GM06990 (cell line): ENCODE measurements at places on chromosomes 12 and 14.
A peak's percentile ranks its signal among the peaks of the same experiment; 100 is the strongest.

DNA sequence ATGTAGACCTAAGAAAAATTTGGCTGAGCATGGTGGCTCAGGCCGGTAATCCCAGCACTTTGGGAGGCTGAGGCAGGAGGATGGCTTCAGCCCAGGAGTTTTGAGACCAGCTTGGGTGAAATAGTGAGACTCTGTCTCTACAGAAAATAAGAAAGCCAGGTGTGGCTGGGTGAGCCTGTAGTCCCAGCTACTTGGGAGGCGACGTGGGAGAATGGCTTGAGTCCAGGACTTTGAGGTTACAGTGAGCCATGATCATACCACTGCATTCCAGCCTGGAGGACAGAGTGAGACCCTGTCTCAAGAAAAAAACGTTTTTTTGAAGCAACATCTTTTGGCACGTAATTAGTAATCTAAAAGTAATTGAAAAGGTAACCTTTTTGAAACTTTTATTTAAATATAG, 70.9 kb downstream of the FERMT2 start:
- DNase-seq: no peak

GRCh38 chr14:54947230-54947629, 44.6 kb upstream of the GCH1 start:
- DNase-seq: no peak

DNA sequence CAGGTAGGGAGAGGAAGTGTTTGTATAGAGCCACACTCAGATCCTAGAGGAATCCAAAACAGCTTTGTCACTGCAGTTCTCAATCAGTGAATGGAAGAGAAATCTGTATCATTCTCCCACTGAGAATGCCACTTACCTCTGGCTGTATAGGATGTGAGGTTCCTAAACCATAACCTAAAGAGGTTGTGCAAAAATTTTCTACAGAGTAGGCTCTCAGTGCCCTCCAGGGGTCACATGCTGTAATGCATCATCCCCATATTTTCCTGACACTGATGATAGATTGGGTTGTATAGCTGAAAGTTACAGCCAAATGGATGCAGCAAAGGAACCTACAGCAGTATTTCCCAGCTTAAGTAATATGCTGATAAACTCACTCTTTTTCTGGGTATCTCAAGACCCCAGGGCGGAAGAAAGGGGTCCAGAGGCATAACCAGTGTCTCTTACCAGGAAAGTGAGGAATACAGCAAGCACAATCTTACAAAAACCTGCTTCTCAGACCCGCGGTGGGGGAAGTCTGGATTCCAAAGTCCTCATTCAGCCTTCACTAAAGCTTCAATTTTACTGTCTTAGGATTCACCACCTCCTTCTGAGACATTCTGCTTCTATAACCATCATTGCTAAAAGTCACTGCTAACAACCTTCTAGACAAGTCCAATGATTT, 3.8 kb downstream of the BCDIN3D start:
- DNase-seq: no peak

- DNase-seq: no peak
Measured at GRCh38 chr14:29681316-29681715, 246.3 kb downstream of the PRKD1 start.

- DNase-seq: peak; percentile 67
Measured at GRCh38 chr12:96401076-96401871, 1.0 kb upstream of the CDK17 start.

DNA sequence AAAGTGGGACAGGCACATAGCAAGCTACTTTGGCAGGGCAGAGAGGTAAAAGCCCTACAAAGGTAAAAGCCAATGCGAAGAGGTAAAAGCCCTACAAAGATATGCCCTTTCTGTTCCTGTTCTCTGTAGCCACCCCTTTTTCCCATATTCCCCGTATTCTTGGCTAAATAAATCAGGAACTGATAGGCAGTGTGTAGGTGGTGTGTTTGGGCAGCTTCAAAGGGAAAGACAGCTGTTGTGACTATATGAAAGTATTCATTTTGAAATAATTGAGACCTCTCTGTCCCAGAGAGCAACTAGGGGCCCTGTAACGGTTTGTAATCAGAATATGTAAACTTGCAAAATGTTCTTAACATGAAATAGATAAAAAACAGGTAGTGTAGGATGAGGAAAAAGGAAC, 11.3 kb upstream of the SLC41A2 start:
- no peak for DNase-seq

DNA sequence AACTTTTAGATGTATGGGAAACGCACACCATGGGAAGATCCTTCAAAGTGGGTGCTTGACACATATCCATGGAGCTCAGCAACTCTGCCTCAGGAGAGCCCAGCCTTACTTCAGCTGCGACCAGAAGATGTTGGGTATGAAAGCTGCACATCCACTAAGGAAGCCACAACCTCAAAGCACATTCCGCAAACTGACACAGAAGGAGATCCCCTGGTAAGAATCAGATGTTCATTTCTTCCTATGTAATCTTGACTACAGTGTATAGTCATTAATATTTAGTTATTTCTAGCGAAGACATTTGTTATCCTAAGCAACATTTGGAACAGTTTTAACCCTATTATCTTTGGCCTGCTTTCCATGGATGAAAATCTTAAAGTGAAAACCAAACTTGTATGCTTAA, 374.2 kb downstream of the NAV3 start:
- DNase-seq: no peak

- DNase-seq: no peak
Measured at GRCh38 chr14:51912112-51912786, 51.8 kb downstream of the GNG2 start.

DNA sequence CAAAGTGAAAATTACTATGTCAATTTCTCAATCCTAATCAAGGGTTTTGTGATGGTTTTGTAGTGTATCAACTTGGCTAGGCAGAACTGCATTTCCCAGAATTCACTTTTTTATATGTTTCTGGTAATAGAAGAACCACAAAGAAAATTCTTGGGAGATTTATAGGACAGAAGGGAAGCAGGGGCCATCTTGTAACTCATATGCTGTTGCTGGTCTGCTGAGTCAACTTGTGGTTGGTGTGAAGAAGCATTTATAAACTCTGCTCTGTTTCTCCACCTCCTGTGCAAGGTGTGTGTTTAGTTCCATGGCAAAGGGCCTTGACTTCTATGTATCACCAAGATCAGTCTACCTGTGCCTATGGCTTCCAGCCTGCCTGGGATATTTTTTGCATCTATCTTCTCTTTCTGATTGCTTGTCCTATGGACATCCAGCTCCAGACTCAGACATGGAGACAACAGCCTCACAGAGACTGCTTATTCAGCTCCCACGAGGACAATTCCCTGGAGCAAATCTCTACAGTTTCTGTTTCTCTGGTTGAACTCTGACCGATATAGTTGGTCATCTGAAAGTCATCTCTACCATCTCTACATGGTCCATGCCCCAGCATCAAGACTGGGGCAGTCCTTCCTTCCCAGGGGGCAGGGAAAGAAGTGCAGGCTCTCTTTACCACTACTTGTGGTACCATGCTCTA, 364.3 kb upstream of the DDHD1 start:
- no peak for DNase-seq

DNA sequence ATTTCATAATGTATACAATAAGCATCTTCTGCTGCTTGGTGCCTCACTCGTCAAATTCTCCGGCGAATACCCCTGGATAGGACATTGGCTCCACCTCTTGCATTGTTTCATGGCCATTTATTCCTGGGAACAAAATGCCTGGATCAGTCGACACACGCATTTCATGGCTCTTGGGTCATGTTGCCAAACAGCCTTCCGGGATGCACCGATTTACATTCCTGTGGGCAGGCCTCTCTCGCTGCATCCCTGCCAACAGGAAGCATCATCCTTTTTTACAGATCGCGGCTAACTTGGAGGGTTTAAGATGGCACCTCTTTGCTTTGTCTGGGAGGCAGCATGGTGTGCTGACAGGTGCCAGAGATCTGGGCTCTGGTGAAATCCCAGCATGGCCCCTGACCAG, 32.7 kb upstream of the RIMBP2 start:
- no peak for DNase-seq

- DNase-seq: no peak
Measured at GRCh38 chr12:15684896-15685658, 104.1 kb downstream of the EPS8 start.

DNA sequence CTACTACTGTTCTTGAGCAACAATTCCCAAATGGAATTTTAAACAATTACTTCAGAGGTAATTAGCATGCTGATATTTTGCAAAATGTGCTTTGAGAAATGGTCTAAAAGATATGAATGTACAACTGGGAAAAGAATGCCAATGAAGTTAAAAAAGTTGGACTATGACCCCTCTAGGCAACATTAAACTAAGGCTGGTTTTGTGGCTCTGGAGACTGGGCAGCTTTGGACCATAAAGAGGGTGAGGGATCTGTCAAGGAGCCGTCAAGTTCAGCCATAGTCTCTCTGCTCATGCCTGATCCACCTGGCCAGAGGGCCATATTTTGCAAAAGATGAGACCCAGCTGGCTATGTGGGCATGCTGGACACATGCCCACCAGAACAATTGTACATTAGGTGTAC, 38.8 kb downstream of the CMAS start:
- no peak for DNase-seq

- no peak for DNase-seq
Measured at GRCh38 chr14:95255487-95255886, 64.2 kb downstream of the CLMN start.

DNA sequence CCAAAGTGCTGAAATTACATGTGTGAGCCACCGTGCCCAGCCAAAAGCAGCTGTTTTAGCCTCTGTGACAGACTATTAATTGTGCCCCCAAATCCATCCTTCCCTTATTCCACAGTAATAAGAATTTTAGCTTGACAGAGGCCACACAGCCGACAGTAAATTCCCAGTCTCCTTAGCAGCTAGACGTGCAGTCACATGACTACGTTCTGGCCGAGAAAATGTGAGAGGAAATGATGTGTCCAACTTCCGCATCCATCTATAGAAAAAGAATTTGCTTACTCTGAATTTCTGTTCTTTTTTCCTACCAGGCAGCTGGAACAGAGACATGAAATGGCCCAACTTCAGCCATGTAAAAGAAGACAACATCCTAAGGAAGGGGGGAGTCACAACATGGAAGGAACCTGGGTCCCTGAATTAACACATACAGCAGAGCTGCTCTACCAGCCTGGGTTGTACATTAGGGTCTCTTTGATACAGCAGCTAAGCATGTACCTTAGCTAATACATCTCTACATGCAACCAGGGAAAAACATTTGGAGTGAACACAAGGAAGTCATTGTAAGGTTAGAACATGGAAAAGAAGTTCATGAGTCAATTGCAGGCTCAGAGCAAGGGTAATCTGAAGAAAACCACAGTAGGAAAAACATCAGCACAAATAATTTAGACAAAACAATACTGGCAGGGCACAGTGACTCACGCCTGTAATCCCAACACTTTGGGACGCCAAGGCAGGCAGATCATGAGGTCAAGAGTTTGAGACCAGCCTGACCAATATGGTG, 35.5 kb downstream of the CIT start:
- DNase-seq: no peak

- DNase-seq: no peak
Measured at GRCh38 chr14:101903111-101903561, 61.2 kb upstream of the DYNC1H1 start.

GRCh38 chr12:132367071-132367851, 37.9 kb upstream of the GALNT9 start:
- DNase-seq: no peak

- DNase-seq: no peak
Measured at GRCh38 chr12:65465766-65466547, 187.5 kb downstream of the MSRB3 start.

- DNase-seq: no peak
Measured at GRCh38 chr12:17918013-17918412, 172.0 kb downstream of the RERGL start.

DNA sequence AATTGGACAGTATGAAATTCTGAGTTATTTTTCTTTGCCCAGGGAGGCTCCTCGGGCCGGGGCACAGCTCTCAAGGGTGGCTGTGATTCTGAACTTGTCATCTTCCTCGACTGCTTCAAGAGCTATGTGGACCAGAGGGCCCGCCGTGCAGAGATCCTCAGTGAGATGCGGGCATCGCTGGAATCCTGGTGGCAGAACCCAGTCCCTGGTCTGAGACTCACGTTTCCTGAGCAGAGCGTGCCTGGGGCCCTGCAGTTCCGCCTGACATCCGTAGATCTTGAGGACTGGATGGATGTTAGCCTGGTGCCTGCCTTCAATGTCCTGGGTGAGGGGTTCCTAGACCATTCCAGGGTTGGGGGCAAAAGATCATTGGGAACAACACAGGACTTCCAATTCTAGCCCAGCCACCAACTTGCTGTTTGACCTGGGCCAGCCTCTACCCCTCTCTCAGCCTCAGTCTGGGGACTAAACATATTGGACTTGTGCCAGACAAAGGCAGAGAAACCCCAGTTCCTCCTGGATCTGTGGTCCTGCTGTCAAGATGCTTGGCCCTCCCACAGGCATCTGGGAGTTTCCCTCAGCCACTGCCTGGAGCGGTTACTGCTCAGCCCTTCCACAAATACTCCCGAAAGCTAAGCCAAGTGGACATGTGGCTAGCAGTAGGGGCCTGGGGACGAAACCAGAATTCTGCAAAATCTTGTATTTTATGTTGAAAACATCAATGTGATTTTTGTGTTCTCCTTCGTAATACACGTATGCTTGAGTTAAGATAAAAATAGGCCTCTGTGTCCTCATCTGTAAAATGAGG, 3.5 kb downstream of the OAS3 start:
- no peak for DNase-seq

- no peak for DNase-seq
Measured at GRCh38 chr12:122866379-122866778, 29.5 kb downstream of the VPS37B start.
